ENCODE measurements at places on chromosomes 1 and 21.

DNA sequence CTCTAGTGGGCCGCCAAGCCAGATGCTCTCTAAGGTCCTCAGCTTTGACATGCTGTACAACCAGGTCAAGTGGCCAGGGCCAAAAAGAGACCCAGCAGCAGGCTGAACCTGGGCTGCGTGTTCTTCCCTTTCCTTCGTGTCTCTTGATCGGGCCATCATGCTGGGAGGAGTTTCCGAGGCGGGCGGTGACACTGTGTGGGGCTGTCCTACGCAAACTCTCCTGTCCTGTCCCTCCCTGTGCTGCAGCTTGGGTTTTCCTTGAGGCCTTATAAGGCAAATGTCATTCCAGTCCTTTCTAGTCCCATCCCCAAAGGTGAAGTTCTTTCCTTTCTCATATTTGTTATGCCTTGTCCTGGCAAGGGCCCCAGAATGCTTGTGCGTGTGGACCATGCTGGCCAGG lies 56.7 kb downstream of the ARHGEF10L start:
- no peak for DNase-seq

DNA sequence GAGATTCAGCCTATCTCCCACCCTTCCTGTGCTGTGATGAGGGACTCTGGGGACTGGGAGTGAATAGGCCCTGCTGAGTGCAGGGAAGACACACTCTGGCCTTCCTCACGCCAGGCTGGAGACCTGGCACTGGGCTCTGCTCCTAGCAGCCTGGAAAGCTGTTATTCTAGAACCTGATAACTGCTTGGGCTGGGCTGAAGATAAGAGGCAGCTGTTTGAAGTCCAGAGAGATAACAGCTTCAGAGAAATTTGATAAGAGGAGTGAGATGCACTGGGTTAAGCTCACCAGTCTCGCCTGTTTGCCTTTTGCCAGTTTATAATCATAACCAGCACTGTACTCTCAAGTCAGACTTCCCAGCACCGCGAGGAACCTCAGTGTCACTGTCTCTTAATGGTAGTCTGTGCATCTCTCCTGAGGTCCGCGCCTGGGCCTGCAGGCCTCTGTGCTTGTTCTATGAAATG lies 46.6 kb upstream of the GPR37L1 start:
- no peak for DNase-seq

DNA sequence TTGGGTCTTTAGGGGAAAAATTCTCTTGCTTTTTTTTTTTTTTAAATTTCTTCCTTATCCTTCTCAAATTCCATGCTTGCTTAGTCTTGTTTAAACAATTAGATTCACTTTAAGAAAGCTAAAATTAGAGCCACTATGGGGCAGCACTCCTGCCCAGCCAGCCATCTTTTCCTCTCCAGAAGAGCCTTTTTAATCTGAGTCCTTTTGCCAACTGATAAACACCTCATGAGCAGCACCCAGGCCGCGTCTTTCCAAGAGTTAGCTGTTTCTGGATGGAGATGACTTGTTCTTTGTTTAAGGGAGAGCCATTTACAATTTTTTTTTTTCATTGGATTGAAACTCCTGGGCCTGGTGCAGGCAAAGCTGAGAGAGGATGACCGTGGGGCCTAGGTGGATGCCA lies 53.3 kb upstream of the TSPAN2 start:
- no peak for DNase-seq

GRCh38 chr1:10171105-10171767 lies 39.1 kb upstream of the KIF1B start:
- no peak for DNase-seq

DNA sequence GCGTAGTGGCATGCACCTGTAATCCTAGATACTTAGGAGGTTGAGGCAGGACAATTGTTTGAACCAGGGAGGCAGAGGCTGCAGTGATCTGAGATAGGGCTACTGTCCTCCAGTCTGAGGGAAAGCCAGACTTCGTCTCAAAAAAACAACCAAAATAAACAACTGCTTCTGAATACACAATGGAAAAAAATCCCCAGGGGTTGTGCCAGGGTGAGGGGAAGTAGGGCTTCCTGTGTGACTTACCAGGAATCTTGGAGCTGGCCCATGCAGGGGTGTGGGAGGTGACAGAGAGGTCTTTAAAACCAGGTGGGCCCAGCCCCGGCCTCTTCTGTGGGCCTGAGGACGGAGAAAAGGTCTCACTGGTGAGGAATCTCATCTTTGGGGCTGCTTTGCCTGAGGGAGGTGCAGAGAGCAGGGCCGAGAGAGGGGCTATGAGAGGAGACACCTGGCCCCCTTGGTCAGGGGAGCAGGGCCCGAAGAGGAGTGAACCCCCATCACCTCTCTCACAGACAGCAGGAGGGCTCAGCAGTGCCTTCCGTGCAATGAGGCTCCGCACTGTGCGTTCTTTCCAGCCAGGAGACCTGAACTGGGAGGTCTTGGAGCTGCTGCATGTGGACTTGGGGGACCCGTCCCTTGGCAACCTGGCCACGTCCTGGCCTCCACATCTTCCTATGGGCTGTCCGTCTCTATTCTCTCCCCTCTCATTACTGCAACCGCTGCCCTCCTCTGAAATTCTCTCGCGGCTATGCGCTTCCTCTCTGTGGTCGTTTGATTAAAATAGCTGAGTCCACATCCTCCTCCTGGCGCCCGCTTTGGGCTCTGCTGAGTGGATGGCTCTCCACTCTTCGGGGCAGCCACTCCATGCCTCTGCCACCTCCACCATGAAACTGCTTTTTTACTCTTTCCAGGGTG lies 10.7 kb downstream of the PLA2G5 start:
- peak; percentile 63 for DNase-seq

DNA sequence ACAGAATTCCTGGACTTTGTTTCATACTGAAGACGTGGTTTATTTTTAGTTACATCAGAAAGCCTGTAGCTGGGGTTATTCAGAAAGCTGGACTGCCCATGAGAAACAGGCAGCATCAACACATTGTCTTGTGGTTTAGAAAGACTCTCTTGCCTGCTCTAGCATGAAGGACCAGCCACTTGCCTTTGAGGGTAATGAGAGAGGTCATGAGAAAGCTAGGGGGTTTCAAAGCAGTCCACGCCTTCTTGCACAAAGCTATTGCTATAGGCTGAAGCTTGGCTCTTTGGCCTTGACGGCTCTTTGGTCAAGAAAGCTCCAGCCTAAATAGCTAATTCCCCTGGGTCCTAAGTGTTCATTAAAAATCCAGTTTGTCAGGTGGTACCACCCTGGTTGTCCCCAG lies 208.1 kb downstream of the PRDM2 start:
- no peak for DNase-seq

DNA sequence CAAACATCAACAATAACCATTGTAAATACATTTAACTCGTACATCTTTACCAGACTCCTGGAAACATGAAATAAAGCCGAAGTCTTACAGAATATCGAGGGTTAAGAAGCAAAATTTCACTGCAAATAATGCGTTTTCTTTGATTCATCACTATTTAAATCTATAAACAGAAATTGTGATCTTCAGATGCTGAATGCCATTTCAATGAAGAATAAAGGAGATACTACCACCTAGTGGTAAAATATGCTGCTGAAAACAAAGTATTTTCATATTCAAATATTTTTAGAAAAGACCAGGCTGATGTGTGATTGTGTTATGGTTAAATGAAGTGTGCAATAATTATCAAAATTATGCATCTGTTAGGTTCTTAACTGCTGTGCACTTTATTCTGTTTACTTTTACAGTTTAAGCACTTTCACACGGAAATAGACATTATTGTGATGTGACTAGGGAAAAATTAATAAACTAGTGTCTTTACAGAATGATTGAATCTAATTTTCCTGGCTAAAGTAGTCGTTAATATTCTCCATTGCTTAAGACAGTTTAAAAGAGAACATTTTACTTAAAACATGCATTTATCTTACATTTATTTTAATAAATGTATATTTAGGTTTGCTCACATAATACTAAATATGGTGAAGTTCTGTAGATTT lies 1093.1 kb downstream of the MRPL39 start:
- DNase-seq = no peak

DNA sequence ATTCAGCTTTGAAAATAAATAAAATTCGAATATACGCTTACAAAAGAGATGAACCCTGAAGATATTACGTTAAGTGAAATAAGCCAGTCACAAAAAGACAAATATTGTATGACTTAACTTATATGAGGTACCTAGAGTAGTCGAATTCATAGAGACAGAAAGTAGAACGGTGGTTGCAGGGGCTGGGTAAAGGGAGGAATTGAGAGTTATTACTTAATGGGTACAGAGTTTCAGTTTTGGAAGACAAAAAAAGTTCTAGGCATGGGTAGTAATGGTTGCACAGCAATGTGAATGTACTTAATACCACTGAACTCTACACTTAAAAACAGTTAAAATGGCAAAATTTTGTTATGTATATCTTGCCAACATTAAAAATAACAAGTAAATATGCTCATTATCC lies 48.6 kb upstream of the ZNHIT6 start:
- no peak for DNase-seq

GRCh38 chr1:160492617-160493016 lies 30.4 kb downstream of the SLAMF6 start:
- no peak for DNase-seq

DNA sequence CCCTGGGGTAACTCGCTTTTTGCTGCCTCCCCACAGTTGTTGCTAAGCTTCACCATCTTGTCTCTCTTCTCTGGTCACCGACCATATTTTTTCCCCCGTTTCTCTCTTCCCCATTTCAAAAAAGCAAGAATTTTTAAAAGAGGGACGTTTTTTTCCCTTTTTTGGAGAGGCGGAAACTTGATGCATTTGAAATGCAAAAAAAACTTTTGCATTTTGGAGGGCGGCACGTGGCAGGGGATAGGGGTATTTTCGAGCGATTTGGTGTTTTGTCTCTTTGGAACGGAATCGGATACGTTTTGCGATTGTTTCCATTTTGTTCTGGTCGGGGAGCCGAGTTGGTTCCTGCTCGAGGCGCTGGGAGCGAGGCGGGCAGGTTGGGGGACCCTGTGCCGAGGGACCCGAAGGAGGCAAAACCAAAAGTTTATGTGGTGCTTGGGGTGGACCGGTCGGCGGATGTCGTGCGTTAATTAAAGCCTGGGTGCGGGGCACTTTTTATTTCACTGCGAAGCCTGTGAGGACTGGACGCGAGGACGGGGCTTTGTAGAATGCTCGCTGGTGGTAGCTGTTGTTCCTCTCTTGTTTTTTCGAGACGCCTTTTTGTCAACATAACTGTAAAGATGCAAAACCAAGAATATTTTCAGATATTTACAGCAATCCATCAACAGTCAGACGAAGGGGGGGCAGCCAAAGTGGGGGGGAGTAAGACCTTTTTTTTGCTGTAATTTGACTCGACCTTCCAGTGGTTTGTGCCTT lies 884 bp downstream of the H3-3A start:
- DNase-seq = peak; percentile 58

DNA sequence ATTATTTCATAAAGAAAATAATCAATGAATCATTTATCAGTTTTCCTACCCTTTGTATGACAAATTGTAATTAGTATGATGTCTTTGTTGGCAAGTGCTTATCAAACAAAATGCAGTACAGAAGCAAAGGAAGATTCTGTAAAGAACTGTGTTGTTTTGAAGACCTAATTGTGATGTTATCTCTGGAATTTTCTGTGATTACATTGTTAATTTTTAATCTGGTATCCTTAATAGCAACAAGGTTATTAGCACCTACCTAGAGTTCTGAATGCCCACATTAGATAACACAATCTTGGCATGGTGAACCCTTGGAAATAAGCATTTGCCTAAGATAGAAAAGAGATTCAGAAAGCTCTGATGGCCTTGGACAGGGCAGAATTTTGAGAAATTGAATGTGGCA lies 274.1 kb upstream of the ST6GALNAC5 start:
- DNase-seq = no peak

DNA sequence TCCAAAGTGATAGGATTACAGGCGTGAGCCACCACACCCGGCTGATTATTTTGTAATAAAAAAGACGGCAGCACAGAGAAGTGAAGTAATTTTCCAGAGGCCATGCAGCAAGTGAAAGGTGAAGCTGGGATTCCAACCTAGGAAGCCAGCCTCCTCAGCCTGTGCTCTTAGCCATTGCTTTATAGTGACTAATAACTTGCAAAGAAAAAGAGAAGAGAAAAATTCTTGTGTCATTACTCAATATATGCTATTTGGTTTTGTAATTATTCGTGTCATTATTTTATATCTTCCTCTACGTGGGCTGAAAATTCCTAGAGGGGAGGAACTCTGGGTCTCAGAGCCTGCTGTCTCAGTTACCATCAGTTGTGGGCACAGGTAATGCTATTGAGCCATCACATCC lies 1.6 kb upstream of the IER5 start:
- DNase-seq = no peak

DNA sequence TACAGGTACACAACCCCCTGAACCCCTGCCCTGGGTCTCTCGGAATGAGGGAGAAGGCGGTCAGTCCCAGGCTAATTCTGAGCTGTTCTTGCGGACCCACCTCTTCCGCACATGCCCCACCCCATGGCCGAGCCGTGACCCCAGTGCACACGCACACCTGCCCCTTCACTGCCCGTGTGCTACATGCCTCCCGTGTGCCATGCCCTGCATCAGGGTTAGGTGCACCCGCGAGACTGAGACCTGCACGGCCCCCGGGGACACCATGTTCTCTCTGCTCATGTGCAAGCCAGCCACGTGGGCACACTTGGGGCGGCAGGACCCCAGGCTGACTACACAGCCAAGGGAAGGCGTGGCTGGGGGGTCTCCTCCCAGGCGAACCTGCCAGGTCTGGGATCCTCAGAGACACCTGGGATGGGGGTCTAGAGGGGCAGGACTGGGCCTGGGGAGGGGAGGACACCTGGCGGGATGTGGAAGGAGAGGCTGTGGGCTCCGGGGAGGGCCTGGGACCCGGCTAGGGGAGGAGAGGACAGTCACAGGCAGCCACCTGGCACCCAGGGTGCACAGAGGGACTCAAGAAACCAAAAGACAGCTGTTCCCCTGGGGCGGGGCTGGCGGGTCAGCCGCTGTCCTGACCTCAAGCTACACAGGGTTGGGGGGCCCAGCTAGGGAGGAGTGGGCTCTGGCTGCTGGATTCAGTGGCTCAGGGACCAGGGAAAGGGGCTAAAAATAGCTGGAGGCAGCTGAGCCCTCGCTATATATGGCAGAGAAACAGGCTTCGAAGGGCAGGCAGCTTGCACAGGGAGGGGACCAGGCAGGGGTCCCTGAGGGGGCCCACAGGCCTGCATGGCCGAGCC lies 133.4 kb downstream of the CASZ1 start:
- peak; percentile 57 for DNase-seq

DNA sequence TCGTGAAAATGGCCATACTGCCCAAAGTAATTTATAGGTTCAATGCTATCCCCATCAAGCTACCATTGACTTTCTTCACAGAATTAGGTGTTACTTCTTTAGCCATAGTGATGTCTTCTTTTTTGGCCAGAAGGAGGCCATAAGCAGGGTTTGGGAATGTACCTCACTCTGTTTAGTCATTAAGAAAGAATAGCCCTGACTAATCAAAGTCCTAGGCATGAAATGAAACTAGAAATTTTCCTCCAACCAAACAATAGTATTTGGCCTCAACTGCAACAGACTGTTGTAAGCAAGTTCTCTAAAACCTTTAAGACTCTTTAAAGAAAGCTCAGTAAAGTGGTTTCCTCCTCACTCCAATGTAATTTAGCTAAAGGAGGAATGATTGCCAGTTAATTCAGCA lies 163.9 kb downstream of the AKT3 start:
- DNase-seq = no peak

GRCh38 chr1:114117654-114118053 lies 36.0 kb downstream of the SYT6 start:
- no peak for DNase-seq
